Astrocyte of the spinal cord (primary cell): ENCODE measurements at places on chromosomes 7 and 10.
A peak's percentile ranks its signal among the peaks of the same experiment; 100 is the strongest.

DNA sequence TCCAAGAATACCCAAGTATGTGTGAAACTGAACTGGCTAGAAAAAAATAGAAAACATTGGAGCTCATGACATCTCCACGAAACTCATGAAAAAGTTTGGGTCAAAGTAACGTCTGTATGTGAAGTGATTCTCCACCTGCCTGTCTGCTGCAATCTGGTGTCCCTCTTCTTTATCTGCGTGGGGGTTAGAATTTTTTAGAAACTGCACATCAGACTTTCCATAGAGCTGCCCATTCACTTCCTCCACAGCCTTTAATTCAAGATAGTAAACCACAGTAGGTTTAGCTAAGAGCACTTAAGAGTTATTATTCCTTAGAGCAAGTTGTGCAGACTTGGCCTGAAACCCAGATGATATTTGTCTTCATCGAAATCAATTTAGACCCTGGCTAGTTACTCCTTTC lies 55.3 kb downstream of the SCIN start:
- no peak for DNase-seq

DNA sequence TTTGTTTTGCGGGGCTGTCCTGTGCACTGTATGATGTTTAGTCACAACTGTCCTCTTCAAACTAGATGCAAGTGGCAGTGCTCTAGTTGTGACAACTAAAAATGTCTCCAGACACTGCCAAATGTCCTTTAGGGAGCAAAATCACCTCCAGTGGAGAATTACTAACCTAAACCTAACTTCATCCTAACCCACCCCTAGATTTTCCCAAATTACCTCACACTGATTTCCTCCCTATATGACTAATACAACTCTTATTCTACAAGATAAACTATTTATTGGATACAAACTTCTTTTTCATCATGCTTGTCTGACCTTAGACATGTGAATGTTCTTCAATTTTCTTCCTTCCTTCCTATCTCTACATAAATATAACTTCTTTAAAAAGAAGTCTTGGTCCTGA lies 26.4 kb downstream of the PNPLA8 start:
- no peak for DNase-seq

GRCh38 chr7:66187905-66188304 lies 17.2 kb upstream of the TPST1 start:
- no peak for DNase-seq

DNA sequence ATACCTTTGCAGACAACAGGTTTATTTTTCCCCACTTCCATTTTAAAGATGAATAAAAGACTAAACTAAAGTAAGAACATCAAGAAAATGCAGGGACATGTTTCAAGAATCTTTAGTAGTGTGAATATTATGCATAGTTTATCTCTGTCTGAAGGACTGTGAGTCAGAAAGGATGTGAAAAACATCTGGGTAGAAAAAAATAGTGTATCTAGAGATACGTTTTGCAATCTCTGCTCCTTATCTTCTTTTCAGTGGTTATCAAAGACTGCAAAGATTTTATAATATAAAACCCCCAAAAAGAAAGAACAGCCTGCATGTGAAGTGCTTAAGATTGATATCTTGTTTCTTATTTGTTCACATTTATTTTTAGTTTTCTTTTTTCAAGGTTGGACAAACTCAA lies 101.9 kb upstream of the ARHGAP21 start:
- DNase-seq = peak; percentile 33

GRCh38 chr10:32149252-32149955 lies 93.2 kb upstream of the KIF5B start:
- DNase-seq = peak; percentile 96

DNA sequence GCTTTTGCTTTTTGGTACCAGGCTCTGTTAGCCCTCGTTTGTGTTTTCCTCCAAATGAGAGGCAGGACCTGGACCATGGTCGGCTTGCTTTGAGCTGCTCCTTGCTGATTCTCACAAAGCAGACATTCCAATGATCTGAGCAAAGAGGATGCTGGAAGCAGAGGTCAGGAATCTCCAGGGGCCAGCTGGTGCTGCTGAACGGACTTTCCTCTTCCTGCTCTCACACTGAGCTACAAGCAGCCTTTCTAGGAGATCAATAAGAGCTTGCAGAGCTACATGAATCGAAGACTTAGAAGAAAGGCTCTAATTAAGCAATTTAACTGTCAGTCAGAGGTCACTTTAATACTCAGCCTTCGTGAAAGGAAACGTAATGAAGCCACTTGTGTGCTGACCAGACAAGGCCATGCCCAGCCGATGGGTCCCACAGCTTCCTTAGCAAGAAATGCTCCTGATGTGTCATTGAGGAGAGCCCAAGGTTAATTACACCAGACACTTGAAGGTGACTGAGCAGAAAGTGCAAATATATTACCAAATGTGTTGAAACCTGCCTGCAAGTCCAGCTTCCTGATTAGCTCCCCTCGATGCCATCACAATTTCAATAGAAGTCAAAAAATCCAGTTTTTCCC lies 151.3 kb upstream of the RSU1 start:
- peak; percentile 94 for DNase-seq

DNA sequence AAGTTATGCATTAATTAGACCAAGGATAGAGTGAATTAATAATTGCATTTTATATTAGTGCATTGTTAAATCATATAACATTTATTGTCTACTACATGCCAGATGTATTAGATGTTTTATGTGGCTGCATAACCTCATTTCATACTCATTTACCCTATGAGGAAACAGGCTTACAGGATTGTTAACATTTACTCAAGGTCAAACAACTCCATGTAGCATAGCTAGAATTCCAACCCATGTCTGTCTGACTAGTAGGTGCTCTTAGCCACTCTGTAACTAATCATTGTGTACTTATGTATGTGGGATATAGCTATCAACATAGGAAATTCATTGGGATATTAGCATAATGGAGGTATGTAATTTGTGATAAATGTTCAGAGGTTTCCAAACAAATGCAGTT lies 46.3 kb downstream of the PHYHIPL start:
- no peak for DNase-seq

GRCh38 chr10:68171539-68172080 lies 60.3 kb downstream of the ATOH7 start:
- no peak for DNase-seq

DNA sequence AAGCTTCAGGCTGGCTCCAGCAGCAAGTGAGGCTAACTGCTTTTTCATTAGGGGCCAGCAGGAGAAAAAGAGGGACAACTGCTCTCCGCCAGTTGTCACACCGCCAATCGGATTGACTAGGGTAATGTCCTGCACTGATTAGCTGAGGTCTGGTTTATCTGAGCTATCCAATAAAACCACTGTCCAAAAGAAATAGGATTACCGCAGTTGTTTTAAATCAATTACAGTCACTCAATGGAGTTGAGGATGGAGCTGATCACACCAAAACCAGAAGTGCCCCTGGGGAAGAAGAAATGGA lies 351.4 kb upstream of the NPVF start:
- DNase-seq = no peak

- DNase-seq = no peak
Observed at GRCh38 chr7:125241548-125241947, 311.9 kb upstream of the POT1 start.

DNA sequence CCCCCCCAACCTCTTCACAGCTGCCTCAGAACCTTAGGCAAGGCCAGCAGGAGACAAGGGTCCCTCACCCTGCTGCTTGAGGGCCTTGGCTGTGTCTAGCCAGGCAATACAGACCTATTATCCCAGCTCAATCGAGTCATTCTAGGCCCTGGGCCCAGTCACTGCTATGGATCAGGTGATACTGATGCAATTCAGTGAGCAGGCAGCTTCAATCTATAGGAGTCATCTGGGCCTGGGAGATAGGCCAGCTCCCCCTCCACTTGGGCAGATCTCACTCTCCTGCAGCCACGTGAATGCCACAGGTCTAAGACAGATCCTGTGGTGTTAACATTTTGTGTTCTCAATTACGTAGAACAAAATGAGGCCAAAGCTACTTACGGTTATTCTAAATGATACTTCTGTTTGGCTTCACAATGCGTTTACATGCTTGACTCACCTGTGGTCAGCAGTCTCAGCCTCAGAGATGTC lies 68.0 kb upstream of the LRRC4 start:
- DNase-seq = peak; percentile 78

DNA sequence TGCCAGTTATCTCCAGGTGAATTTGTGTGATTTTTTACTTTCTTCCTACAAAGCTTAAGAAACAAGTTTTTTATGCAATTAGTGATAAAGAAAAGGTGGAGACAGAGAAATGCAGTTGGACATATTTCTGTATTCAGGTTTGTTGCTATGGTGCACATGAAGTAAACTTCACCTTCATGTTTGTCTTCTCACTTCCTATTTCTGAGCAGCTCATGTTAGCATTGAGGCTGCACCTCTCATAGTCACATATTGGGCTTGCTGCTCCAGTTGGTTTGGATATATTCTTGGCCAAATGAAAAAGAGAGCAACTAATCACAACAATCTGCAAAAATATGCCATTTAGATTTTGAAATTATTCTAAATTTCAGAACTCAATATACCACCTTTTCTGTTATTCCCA lies 475.6 kb upstream of the ZWINT start:
- no peak for DNase-seq

DNA sequence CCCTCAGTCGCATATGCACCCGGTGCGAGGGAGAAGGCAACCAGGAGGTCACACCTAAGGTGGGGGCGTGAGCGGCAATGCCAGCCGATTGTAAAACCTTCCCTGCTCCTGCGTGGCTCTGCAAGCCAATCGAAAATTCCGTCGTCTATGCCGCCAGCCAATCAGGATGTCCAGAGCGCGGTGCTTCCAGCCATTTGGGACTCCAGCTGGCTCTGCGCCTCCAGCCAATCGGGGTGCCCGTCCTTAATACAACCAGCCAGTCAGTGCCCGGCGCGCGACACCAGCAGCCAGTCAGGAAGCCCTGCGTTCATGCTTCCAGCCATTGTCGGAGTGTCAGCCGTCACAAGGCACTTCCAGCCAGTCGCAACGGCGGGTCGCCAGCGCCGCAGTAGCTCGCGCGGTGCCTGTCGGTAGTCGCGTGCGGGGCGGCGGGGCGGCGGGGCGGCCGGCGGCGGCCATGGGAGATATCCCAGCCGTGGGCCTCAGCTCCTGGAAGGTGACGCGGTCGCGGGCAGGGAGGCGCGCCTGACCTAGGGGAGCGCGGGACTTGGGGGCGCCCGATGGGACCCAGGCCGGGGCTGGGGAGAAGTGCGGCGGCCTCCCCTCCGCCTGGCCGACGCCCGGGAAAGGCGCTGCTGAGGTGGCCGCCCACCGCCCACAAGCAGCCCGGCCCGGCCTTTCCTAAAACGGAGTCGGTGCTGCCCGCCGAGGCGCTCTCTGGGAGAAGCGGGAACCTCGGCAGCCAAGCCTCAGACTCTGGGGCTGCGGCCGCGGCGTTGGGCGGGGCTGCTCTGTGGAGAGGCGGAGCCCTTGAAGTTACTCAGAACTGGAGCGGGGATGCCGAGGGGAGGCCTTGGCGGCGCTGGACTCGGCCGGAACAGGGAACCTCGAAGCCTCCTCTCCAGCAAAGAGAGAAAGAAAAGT lies at the start of gene AKR1E2:
AKR1E2 (plus strand) TSS at position 340 of the 924 bp plus-strand sequence; CDS start at position 458, 118 bp downstream.
- DNase-seq = peak; percentile 91

GRCh38 chr7:43645699-43646226 lies 62.9 kb downstream of the STK17A start:
- DNase-seq = no peak

DNA sequence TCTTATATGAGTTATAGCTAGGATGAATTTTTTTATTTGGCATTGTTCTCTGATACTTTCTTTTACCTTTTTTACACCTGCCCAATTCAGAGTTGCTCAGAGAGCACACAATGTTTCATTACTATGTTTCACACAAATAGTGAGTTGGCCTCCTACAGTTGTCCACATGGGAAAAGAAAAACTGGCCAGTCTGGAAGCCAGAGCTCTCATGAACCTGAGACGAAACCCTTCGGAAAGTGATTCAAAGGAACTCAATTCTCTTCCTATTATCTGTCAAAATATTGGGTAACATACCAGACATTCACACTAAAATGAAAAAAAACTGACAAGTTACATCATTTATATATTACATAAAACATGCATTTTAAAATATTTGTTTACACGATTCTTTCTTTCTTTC lies 15.3 kb downstream of the SCRN1 start:
- DNase-seq = no peak

GRCh38 chr7:98278408-98278807 lies 3.1 kb upstream of the BRI3 start:
- no peak for DNase-seq

DNA sequence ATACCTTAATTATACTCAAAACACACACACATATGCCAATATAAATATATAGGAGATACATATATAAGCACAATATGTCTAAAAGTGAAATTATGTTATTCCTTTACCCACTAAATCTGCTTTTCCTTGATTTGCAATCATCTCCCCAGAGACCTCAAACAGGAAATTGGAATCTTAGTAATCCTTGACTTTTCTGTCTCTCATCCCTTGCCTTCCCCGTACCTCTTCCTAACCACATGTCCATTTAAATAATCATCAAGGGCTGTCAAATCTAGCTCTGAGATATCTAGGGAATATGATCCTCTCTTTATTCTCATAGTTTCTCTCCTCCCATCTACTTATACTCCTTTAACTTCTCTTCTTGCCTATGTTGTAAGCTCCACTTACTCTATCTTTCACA lies 336.6 kb downstream of the HGF start:
- no peak for DNase-seq

GRCh38 chr7:41244246-41244645 lies 458.6 kb downstream of the INHBA start:
- DNase-seq = peak; percentile 40

DNA sequence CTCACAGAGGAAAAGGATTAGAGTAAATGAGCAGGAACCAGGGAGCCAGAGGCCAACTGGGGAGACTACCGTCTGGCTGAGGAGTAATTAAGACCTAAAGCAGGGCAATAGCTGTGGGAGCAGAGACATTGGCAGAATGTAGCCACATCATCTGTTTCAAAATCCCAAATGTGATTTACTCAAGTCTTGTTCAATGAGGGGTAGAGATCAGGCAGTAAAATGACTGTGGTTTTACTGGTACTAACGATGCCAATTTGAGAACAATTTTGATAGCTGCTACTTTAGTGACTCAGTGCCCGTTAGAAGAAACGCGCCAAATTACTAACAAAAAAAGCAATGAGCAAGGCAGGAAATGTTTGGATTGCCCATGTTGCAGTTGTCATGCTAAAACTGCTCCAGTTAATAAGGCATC lies 12.7 kb upstream of the MIOS start:
- DNase-seq = peak; percentile 86

- DNase-seq = no peak
Observed at GRCh38 chr7:108375668-108376067, 80.6 kb downstream of the NRCAM start.

GRCh38 chr10:106789623-106790022 lies 374.9 kb downstream of the SORCS1 start:
- DNase-seq = no peak
